ENCODE measurements at places on chromosomes 7 and 10.

GRCh38 chr10:18293536-18294510 lies 153.6 kb downstream of the CACNB2 start:
- no peak for DNase-seq

GRCh38 chr10:131517781-131518180 lies 206.3 kb upstream of the TCERG1L start:
- DNase-seq, result no peak

GRCh38 chr7:18191862-18192625 lies 164.4 kb upstream of the PRPS1L1 start:
- DNase-seq, result no peak

DNA sequence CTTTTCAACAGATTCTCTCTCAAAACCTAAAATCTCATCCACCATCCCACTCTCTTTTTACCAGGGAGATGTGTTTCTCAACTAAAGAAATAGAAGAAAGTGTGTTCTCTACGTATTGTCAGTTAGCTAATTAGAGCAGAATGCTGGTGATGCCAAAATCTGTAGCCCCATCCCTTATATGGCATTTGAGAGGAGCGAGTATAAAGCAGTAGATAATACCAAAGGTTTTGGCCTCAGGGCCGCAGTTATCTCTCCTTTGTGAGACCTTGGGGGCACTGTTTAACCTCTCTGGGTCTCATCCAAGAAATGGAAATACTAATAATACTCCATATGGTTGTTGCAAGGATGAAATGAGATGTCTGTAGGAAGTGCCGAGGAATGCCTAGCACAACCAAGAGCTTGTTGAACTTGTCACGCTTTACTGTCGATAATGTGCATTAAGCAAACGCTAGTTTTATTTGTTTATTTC lies 456 bp upstream of the DLD start:
- DNase-seq, result no peak

DNA sequence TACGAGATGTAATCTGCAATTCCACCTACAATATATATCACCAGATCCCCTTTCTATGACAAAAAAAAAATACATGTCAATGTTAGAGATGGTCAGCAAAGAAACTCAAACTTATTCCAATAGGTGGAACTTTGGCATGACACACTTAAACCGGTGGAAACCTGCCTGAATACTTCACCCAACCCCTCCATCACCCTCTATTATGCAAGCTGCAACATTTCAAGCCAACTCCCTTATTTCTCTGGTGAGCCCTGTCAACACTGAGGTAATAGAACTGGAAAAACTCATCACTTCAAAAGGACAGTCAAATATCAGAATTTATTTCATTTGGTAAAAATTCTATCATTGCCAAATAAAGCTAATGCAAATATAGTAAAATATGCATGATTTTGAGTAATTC lies 3.6 kb downstream of the ZNF438 start:
- no peak for DNase-seq
